ENCODE measurements at places on chromosomes 16 and 17. TPM values are rescaled to one million over a fixed set of nuclear protein-coding genes. Genes with fewer than 3 reads are reported as not detected.

SOCS1 gene
- total RNA-seq = 0.64 TPM

TMEM100 gene
- not detected for total RNA-seq

PPY gene
- total RNA-seq = not detected

ASPA gene
- not detected for total RNA-seq

MYH2 gene
- total RNA-seq = not detected

CHST4 gene
- not detected for total RNA-seq
